ENCODE measurements at places on chromosomes 12 and 14.

DNA sequence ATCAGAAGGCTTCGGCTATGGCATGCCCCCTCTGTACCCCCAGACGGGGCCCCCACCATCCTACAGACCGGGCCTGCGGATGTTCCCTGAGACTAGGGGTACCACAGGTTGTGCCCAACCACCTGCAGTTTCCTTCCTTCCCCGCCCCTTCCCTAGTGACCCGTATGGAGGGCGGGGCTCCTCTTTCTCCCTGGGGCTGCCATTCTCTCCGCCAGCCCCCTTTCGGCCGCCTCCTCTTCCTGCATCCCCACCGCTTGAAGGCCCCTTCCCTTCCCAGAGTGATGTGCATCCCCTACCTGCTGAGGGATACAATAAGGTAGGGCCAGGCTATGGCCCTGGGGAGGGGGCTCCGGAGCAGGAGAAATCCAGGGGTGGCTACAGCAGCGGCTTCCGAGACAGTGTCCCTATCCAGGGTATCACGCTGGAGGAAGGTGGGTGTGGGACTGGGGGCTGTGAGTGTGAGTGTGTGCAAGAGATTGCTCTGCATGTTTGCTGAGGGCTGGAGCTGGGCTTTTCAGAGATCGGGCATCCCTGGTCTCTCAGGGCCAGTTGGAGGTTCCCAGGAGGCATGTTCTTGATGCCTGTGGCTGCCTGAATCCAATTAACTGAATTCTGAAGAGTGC is 8.6 kb downstream of the NFATC4 start:
- no peaks in the 10 kb centered on the region for H3K36me3 ChIP-seq
- DNase-seq, result no peak

DNA sequence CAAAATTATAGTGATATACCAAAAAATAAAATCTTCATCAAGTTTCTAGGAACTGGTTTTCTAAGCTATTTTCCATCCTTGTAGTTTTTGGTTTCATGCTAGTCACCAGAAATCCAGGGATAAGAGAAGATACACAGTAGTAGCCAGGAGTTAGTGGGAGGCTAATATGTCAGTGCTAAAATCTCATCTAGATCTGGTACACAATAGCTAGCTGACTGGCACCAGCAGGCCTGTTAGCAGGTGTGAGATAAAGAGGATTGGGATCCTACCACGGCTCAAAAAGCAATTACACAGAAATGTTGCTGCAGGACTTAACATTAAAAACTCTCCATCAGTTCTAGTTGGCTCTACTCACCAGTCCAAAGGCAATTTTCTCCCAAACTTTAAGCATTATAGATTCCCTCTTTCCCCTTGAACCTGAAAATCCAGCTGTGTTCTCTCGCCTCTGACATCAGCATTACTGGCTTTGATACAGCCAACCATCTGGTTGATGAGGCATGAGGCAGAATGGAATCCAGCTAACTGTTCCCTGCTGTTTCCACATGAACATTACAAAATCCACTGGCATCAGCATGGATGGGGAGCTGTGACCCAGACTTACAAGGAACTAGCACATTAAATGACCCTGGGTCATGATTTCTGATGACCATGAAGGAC is 41.8 kb upstream of the CCDC196 start:
- H3K4me1 ChIP-seq, result peaks cover 3% of the 10 kb centered on the region
- no peaks in the 10 kb centered on the region for H3K36me3 ChIP-seq
- H3K27ac ChIP-seq, result no peak overlapping the region
- no peak for DNase-seq

DNA sequence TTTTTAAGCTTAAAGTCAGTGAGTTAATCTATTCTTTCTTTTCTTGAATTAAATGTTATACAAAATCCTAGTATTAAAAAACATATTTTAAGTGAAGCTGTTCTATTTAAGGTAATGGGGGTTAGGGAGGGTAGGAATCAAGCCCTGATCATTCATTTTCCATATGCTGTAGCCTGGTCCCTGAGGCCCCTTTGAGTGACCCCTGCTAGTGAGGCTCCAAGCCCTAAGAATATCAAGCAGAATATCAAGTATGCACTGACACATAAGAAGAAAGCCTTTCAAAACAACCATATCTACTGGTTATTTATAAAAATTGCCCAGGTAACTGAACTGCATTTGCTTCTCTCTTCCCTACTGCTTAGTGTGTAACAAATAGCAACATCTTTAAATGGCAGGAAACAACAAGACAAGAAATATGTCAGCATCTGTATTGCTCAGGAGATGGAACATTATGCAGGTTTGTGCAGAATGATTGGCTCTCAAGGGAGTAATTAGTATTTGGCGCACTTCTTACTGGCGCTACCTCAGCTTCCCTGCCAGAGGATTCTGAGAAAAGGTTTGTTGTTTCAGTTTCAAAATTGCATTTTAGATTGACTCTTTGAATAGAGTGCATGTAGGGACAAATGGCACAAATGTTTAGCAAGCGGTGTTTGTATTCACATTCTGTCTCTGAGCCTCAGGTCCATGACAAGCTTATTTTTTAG is 223.0 kb downstream of the DUSP6 start:
- no peaks in the 10 kb centered on the region for H3K27me3 ChIP-seq
- no peak overlapping the region for H3K27ac ChIP-seq
- no peak overlapping the region for H3K4me3 ChIP-seq
- DNase-seq, result no peak
- H3K36me3 ChIP-seq, result no peaks in the 10 kb centered on the region
- no peaks in the 10 kb centered on the region for H3K4me1 ChIP-seq

GRCh38 chr14:70094631-70095030 is 94.1 kb downstream of the SLC8A3 start:
- no peaks in the 10 kb centered on the region for H3K4me1 ChIP-seq
- no peak overlapping the region for H3K4me3 ChIP-seq
- no peaks in the 10 kb centered on the region for H3K27me3 ChIP-seq
- DNase-seq, result peak; percentile 67

DNA sequence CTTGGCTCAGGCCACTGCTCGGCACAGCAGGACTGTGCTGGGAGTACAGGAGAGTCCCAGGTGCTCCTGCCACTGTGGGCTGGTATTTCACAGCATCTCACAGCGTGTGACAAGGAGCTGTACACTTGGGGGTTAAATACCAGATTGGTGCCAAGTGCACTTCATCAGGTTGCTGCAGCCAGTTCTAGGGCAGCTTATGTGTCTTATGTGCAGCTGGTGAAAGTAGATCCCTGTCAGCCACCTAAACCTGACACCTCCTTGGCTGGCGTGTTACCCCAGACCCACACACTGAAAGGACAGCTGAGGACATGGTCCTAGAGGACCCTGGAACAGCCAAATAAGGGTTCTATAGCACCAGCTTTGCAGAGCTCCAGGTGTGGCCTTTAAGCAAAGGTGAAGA is 18.9 kb downstream of the PLEKHH1 start:
- no peaks in the 10 kb centered on the region for H3K36me3 ChIP-seq
- no peak overlapping the region for H3K4me3 ChIP-seq
- no peaks in the 10 kb centered on the region for H3K27me3 ChIP-seq
- no peaks in the 10 kb centered on the region for H3K4me1 ChIP-seq

GRCh38 chr12:131555866-131556265 is 155.0 kb upstream of the SFSWAP start:
- H3K36me3 ChIP-seq, result no peaks in the 10 kb centered on the region
- H3K4me3 ChIP-seq, result no peak overlapping the region
- peaks cover 26% of the 10 kb centered on the region for H3K4me1 ChIP-seq
- DNase-seq, result peak; percentile 46

Measured in SK-N-SH (cell line).